ENCODE measurements at places on chromosomes 2 and 18. TPM values are rescaled to one million over a fixed set of nuclear protein-coding genes. Genes with fewer than 3 reads are reported as not detected.

The CTLA4 gene
- 104 TPM for total RNA-seq

The ARPC2 gene
- total RNA-seq = 516 TPM

DNA sequence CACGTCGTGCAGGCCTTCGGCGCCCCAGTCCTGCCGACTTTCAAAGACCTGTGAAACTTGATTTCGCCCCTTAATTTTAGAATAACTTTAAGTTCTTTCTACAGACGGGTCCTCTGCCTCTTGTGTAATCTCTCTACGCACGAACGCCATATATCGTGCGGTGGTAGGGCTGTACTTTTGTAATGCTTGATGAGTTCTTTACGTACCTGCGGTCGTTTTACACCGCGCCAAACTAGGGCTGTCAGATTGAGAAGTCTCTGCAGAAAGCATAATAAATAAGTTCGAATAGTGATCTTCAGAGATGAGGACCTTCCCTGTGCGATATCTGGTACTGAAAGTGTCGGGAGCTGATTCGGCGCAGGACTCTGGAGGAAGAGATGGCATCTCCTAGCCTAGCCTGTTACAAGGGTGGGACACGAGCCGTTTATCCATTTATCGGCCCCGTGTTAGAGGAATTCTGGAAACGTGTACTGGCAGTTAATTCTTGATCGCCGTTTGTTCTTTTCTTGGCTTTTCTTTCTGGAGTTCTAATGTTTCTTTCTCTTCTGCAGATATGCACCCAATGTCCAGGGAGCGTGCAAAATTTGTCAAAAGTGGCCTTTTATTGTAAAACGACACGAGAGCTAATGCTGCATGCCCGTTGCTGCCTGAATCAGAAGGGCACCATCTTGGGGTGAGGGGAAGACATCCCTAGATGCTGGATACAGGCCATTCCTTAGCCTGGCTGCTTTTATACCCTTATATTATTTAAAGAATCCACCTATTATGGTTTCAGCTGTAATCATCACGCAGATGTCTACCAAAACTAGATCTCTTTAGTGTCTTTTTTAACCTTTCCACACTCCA is 781 bp upstream of the SLC5A6 start:
- peak overlapping the region; percentile 91 for H3K4me3 ChIP-seq
- peak overlapping the region; percentile 99 for H3K27ac ChIP-seq
- no peak for DNase-seq
- peaks cover 41% of the 10 kb centered on the region for H3K4me1 ChIP-seq

DNA sequence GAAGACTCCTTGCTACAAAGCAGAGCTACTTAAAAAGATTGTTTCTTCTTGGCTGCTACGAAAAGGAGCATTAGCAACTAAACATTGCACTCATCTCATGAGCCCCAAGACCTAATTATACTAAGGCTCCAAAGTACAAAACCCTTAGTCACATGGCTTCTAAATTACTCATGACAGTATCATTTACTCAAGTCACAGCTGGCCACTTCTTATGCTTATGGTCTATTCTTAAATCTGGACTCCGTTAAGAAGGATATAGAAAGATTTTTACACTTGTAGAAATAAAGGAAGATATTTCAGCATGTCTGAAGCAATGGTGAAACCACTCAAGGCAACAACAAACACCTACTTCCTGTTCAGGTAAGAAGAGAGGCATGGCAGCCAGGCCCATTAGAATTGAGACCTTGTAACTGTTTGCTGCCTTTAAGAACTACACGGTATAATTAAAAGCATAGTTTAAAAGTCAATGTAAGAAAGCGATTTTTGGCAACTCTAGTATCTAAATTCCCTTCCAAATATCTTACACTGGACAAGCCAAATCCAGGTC is 12.7 kb downstream of the ANKRD44 start:
- peaks cover 54% of the 10 kb centered on the region for H3K36me3 ChIP-seq
- H3K4me1 ChIP-seq = peaks cover 83% of the 10 kb centered on the region
- peak overlapping the region; percentile 67 for H3K4me3 ChIP-seq

- H3K27ac ChIP-seq = peak overlapping the region; percentile 99
- peak overlapping the region; percentile 91 for H3K4me3 ChIP-seq
- H3K27me3 ChIP-seq = no peaks in the 10 kb centered on the region
- H3K4me1 ChIP-seq = peaks cover 33% of the 10 kb centered on the region
- peaks cover 35% of the 10 kb centered on the region for H3K36me3 ChIP-seq
- DNase-seq = peak; percentile 90
These were observed 617 bp downstream of the CCDC142 start for GRCh38 chr2:74481961-74482800.

- H3K4me3 ChIP-seq = peak overlapping the region; percentile 72
- H3K36me3 ChIP-seq = peaks cover 7% of the 10 kb centered on the region
- no peak for DNase-seq
- H3K27me3 ChIP-seq = peaks cover 67% of the 10 kb centered on the region
- H3K27ac ChIP-seq = peak overlapping the region; percentile 45
These were observed 4.4 kb downstream of the ADCYAP1 start for GRCh38 chr18:908758-909724.

Data from activated CD4-positive, alpha-beta T cell treated with anti-CD3 and anti-CD28 coated beads, Interleukin-2, amount 10 ng/mL, durations not matched to agents 24 days and 14 days (primary cell).